ENCODE measurements at places on chromosomes 4 and X.

DNA sequence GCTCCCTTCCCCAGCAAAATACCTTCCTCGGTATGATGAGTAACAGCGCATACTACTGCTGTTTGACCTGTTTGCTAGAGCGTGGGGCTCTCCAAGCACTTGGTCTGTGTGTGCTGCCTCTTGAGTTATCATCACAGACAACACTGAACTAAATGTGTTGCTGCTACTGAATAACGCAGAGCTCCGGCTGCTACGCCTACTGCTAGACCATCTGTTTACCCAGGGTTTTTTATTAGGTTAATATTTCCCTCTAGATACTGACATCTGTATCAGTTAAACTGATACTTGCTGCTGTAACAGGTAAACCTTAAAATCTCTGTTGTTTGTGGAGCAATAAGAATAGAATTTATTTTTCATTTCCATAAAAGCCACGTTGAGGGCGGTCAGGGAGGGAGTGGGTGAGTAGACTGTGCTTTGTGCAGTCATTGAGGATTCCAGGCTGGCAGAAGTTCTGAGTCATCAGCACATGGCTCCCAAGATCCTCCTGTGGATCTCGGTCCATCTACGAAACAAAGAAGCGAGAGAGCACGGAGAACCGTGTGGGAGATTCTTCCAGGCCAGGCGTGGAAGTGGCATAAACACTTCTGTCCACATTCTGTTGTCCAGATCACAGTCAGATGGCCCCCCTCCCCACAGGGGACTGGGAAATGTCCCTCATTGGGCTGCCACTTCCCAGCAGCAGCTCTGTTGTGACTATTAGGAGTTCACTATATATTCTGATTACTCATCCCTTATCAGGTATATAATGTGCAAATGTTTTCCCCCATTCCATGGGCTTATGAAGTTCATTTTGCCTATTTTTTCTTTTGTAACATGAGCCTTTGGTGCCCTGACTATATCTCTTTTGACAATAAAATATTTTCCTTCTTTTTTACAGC lies 14.1 kb downstream of the GRK4 start:
- DNase-seq = peak; percentile 52

- no peak for DNase-seq
Observed at GRCh38 chrX:83469551-83469950, 38.5 kb upstream of the POU3F4 start.

GRCh38 chr4:128358231-128358912 lies 70.8 kb upstream of the PGRMC2 start:
- peak; percentile 86 for DNase-seq

DNA sequence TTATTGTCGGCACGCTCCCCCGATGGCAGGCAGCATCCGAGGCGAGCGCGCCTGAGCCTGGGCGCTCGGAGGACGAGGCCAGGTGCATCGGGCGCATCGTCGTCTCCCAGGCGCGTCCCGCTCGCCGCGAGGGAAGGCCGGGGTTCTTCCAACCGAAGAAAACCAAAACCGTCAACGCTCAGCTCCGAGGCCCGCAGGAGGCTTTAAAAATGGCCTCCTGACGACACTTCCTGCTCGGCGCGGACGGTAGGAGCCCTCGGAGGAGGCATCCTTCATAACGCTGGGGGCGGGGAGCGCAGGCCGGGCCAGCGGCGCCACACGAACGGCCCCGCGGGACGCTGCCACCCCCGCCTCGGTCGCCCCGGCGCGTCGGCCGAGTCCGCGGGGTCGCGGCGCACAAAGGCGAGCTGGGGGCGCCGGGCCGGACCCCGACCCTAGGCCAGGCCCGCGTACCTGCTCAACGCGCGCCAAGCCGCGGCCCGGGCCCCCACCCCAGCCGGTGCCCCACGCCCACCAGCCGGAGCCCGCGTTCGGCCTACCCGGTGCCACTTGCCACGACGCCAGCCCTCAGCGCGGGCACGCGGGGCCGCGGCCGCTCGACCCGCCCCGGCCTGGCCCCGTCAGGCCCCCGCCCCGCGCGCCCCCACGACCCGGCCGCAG lies 501 bp downstream of the ZNF518B start:
- no peak for DNase-seq

GRCh38 chrX:129360175-129360574 lies 163.1 kb downstream of the SMARCA1 start:
- DNase-seq = peak; percentile 10

DNA sequence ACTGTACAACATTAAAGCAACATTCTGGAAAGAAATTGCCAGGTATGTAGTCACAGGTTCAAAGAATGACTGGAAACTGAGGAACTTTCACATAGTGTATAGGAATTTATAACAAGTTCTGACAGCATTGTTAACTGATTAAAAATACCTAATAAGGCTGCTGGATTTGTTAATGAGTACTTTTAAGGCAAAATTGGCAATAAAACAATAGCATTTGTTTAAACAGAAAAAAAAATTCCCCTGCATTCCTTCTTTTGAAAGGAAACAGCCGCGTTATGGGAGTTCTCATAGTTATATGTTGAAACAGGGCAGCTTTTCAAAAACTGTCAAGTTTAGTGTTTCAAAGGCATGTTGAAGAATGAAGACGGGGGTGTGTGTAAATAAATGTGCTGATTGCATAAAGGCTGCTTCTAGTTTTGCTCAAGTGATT lies 282.5 kb upstream of the FAT1 start:
- DNase-seq = peak; percentile 17

GRCh38 chr4:140602714-140603113 lies 34.0 kb upstream of the UCP1 start:
- no peak for DNase-seq

- no peak for DNase-seq
Observed at GRCh38 chr4:53364624-53365023, 1.2 kb downstream of the SCFD2 start.

DNA sequence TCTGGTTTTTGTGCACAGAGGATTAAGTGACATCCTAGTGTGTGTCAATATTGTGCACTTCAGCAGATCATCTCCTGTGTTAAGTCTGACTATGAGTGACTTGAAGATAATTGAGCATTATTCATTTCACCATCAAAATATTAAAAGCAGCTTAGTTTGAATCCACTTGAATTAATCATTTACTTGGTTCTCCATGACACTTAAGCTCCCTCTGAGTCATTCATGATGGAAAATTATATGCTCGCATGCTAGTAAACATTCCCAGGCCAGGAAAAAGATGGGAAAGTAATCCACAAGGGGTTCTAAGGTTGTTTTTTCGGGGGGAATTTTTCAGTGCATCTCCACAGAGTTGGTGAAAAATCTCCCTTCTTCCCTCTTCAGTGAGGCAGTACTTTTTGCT lies 97.2 kb upstream of the EOLA2 start:
- no peak for DNase-seq

- DNase-seq = peak; percentile 97
Observed at GRCh38 chr4:118989098-118990080, 100.7 kb downstream of the SYNPO2 start.

- DNase-seq = peak; percentile 23
Observed at GRCh38 chr4:112327965-112328733, 31.0 kb downstream of the ALPK1 start.

DNA sequence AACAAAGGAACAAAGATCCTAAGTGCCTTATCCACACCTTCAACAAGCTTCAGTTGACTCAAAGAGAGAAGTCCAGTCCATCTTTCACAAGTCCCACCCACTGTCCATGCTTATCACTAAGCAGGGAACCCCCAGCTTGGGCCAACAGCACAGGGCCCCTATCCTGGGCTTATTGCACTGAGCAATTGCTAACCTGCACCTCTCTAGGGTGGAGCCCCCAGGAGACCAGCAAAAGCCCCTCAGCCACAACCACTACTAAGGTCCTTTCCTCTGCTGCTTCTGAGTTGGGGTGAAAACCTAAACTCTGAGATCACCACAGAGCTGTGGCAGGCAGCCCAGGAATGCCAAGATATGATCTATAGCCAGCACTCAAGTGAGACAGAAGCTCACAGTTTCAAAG lies 96.7 kb upstream of the PBDC1 start:
- no peak for DNase-seq

DNA sequence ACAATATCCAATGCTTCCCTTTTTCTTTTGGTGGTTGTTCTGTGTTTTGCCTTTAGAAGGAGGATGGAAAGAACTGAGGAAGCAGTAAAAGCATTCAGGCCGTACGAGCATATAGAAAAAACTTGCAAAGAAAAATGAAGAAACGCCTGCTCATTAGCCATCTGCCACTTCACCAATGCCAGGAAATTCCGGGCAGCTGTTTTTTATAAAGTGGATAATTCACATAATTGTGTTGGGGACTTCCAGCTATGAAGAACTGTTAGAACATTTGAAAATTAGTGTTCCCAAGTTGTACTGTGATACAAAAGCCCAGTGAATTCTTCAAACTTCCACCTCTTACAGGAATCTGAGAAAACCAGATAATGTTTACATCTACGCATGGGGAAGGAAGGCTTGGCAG lies 11.7 kb downstream of the RELL1 start:
- no peak for DNase-seq

DNA sequence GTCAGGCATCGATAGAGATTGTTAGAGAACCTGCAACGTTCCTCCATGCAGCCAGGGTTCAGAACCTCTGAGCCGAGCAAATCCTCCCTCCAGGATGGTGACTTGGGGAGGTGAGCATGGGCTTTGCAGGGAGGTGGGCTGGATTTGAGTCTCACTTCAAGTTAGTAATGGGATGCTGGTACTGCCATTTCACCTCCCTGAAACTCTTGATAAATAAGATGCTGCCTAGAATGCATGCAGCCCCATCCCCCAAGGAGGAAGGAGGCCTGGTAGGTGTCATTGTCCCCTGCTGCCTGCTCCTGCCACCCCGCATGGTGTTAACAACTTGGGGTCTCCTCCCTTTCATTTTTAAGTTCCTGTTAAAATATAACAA lies 35.7 kb upstream of the SLC2A9 start:
- DNase-seq = no peak

DNA sequence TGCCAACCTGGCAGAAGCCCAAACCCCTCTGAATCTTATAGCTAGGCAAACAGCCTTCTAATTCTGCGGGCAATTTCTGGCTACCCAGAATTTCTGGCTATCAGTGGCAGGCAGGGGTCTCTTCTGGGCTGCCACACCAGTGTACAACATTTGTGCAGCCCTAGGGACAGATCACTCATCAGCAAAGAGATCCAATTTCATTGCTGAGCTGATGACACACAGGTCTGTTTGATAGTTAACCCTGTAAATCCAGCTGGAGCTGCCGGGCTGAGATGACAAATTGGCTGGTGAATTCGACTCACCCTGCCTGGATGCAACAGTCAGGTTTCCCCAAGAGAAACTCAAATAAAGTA lies 2.4 kb downstream of the MID1 start:
- no peak for DNase-seq

DNA sequence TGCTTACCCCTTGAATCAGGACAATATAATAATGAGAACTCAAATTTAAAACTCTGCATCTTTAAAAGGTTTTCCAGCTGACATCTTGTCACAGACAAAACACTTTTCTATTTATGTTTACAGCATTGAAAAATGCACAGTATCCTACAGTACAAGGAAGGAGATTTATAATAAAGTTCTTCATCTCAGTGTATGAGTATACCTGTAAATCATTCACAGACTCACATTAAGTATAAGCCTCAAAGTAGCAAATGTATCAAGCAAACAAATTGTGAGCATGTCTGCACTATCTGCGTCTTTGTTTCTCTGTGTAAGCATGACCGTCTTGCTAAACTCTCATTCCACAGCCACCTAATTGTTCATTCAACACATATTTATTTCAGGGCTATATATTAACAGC lies 52.8 kb downstream of the PPP1R2C start:
- DNase-seq = no peak

DNA sequence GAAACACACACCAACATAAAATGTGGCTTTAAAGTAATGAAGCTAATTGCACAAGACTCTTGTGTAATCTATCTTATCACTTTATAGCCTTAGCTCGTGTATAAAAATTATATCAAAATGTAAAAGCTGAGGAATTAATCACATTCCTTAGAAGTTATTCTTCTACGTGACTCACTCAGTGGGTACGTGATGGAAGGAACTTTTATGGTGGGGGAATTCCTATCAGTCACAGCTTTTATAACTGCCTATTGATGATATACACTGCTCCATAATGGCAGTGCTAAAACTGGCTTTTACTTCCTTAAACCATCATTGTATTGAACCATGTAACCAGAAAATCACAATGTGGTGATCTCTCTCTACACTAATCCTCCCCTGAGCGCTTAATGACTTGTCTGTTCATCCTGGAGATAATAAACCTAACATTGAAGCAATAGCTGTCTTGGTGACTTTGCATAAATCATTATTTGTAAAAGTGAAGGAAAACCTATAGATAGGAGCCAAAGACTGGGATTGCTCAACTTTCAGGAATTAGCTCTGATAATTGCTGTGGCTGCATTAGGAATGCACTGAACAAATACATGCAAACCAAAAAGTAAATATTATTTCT lies 276.7 kb downstream of the GBA3 start:
- DNase-seq = peak; percentile 40

DNA sequence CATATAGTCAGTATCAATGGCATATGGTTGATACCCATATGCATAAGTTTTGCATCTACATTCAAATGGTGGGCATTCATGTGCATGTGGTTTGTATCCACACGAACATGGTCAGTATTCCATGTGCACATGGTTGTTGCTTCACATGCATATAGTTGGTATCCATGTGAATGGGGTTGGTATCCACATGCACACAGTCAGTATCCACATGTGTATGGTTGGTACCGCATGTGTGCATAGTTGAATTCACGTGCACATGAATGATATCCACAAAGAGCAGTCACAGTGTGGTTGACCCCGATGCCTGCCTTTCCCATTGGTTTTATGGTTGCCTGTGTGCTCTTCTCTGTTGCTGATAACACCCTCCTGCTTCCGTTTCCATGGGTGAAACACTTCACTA lies 427.9 kb downstream of the STIM2 start:
- DNase-seq = no peak

DNA sequence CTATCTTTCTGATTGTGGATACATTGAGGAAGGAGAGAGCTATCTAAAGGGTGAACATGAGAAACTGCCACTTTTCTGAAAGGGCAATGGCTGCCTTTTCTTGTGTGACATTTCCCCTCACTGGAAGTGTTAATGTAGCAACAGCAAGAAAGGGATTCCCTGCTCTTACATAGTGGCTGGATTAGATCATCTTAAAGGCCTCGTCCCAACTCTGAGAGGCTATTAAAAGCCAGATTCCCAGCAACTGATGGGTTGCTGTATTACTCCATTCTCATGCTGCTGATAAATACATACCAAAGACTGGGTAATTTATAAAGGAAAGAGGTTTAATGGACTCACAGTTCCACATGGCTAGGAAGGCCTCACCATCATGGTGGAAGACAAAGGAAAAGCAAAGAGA lies 33.7 kb upstream of the ADH7 start:
- peak; percentile 8 for DNase-seq

All from GM04504 (cell line).